ENCODE measurements at places on chromosomes 5 and 9.

- peaks cover 4% of the 10 kb centered on the region for H3K27me3 ChIP-seq
- no peaks in the 10 kb centered on the region for H3K4me1 ChIP-seq
- no peaks in the 10 kb centered on the region for H3K36me3 ChIP-seq
- H3K27ac ChIP-seq, result no peak overlapping the region
Measured at GRCh38 chr5:133285583-133286021, 233.8 kb downstream of the HSPA4 start.

DNA sequence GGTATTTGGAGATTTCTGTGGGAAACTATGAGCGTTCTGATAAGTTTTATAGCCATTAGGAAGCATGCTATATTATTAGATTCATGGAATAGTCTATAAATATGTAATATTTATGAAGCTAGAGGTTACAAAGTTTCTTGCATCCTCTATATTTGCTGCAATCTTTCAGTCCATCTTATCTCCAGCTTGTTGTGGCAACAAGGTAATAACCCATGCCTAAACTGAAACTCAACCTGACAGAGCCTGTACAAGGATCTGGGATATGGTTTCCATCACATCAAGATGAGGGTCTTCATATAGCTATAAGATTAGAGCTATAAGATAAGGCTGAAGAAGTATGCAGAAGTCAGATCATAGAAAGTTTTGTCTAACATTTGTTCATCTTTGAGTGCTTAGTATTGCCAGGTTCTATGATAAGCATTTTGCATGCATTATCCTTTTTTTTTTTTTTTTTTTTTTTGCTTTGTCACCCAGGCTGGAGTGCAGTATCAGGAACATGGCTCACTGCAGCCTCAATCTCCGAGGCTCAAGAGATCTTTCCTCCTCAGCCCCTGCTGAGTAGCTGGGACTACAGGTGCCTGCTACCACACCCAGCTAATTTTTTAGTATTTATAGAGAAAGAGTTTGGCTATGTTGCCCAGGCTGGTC, 14.8 kb downstream of the BAAT start:
- H3K36me3 ChIP-seq, result no peaks in the 10 kb centered on the region
- H3K4me3 ChIP-seq, result no peak overlapping the region
- DNase-seq, result no peak
- H3K27me3 ChIP-seq, result peaks cover 2% of the 10 kb centered on the region
- H3K4me1 ChIP-seq, result no peaks in the 10 kb centered on the region

DNA sequence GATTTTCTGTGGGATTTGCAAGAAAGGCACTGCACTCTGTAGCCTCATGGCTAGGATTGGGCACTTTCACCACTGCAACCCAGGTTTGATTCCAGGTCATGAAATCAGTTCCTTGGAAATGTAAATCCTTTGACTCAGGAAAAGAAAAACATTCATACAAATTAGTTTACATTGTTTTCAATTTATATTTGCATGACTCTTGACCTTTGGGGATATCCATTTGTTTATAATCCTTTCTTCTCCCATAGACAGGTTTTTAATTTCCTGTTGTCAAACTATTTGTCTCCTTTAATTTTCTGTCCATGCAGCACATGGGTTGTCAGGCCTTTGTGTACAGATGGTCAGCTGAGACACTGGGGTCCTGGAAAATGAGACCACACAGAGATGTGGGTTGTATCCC, 801.5 kb downstream of the NR2F1-AS1 start:
- no peak overlapping the region for H3K27ac ChIP-seq
- H3K4me3 ChIP-seq, result no peak overlapping the region
- H3K4me1 ChIP-seq, result no peaks in the 10 kb centered on the region
- H3K27me3 ChIP-seq, result no peaks in the 10 kb centered on the region
- DNase-seq, result no peak

DNA sequence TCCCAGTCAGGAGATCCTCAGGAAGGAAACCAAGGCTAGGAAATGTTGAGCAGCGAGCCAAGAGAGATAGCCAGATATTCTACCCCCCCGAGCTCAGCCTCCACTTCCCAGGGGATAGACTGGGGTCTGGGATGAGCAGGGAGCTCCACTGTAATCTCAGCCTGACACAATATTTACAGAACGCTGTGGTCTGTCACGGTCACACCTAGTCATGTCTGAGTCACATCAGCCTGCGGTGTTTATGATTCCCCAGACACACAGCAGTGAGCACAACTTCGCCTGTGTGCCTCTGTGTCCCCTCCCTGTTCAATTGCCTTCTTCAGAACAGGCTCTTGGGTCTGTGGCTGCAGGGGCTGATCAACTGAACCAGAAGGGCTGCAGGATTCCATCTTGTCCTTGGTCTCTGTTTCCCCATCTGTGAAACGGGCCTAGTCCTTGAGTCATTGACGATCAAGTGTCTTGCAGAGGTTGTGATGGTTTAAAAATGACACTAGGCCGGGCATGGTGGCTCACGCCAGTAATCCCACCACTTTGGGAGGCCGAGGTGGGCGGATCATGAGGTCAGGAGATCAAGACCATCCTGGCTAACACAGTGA, 8.6 kb upstream of the PRRX2 start:
- H3K4me3 ChIP-seq, result no peak overlapping the region
- peaks cover 8% of the 10 kb centered on the region for H3K27me3 ChIP-seq
- no peak overlapping the region for H3K27ac ChIP-seq
- DNase-seq, result no peak

- no peak overlapping the region for H3K27ac ChIP-seq
- H3K4me3 ChIP-seq, result no peak overlapping the region
- no peak for DNase-seq
- no peaks in the 10 kb centered on the region for H3K4me1 ChIP-seq
Measured at GRCh38 chr9:88814577-88814976, 176.7 kb upstream of the S1PR3 start.

DNA sequence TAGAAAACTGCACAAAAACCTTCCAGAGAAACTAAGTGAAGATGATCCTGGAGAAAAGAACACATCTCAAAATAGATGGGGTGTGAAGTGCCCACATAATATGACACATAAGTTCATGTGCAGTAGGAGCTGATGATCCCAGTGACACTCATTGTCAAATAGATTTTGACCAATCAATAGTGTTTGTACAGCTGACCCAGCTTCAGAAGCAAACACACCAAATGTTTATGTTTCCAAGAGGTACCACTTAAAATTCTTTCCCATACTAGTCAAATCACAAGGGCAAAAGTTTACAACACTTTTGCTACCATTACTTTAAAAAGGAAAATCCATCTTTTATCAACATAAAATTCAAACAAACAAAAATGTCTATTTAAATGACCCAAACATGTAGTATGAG, 175.0 kb downstream of the MLLT3 start:
- H3K4me3 ChIP-seq, result no peak overlapping the region
- no peak for DNase-seq
- peaks cover 2% of the 10 kb centered on the region for H3K27me3 ChIP-seq
- H3K4me1 ChIP-seq, result no peaks in the 10 kb centered on the region
- H3K36me3 ChIP-seq, result peaks cover 2% of the 10 kb centered on the region
- no peak overlapping the region for H3K27ac ChIP-seq

DNA sequence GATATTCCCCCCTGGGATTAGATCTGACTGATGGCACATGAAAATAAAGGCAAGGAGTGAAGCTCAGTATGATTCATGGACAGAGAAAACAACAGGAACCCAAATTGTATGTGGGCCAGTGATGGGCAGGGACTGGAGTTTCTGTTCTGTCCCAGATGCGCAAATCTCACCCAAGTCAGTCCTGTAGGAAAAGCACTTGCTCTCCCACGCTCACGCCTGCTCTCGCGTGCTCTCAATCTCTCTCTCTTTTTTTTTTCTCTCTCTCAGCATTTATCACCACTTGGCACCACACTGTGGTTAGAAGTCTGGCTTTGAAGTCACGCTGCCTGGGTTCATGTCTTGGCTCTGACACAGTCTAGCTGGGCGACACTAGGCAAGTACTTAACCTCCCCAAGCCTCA, 106.5 kb upstream of the LRRTM2 start:
- H3K4me3 ChIP-seq, result no peak overlapping the region
- H3K27ac ChIP-seq, result no peak overlapping the region
- peaks cover 1% of the 10 kb centered on the region for H3K36me3 ChIP-seq
- H3K27me3 ChIP-seq, result no peaks in the 10 kb centered on the region
- H3K4me1 ChIP-seq, result peaks cover 2% of the 10 kb centered on the region

- no peak for DNase-seq
- H3K36me3 ChIP-seq, result peaks cover 1% of the 10 kb centered on the region
- peaks cover 9% of the 10 kb centered on the region for H3K27me3 ChIP-seq
- H3K4me1 ChIP-seq, result peaks cover 17% of the 10 kb centered on the region
- no peak overlapping the region for H3K27ac ChIP-seq
Measured at GRCh38 chr5:10479154-10479721, 37.6 kb downstream of the ROPN1L start.

Data from memory B cell (primary cell).